ENCODE measurements at places on chromosomes 6 and 20. TPM values are rescaled to one million over a fixed set of nuclear protein-coding genes. Genes with fewer than 3 reads are reported as not detected.

GRCh38 chr6:165060720-165061119 lies 248.7 kb downstream of the C6orf118 start:
- H3K4me1 ChIP-seq = no peaks in the 10 kb centered on the region
- H3K27me3 ChIP-seq = no peaks in the 10 kb centered on the region
- DNase-seq = no peak
- H3K4me3 ChIP-seq = no peak overlapping the region
- no peaks in the 10 kb centered on the region for H3K36me3 ChIP-seq
- no peak overlapping the region for H3K27ac ChIP-seq

- H3K4me1 ChIP-seq = no peaks in the 10 kb centered on the region
- no peak overlapping the region for H3K4me3 ChIP-seq
- H3K36me3 ChIP-seq = no peaks in the 10 kb centered on the region
- no peak for DNase-seq
- H3K27ac ChIP-seq = no peak overlapping the region
Measured at GRCh38 chr6:49038294-49038822, 424.7 kb downstream of the MMUT start.

DNA sequence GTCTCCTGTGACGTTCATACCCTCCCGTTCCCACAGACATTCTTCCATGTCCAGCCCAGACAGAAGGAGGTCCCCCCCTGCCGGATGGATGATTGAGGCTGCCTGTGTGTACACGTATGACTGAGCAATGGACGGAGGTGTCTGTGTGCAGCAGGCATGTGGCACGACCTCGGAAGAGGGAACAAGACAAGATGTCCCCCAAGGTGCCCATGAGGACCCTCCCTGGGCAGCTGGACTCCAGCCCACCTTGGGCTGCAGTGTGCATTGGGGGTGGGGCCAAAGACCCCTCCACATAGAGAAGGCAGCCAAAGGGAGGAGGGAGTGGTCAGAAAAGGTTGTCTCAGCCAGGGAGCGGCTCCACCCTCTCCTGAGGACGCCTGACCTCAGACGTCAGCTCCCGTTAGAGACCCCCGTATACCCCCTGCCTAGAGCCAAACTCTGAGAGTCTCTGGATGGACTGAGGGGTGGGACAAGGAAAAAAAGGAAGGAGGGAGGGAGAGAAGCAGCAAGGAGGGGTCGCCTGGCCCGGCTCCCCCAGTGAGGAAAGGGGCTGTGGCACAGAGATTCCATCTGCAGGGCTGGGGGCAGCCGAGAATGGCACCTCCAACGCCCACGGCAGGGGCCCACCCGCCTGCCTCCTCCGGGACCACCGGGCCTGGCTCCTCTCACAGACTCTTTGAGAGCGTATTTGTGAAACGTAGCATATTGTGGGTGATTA lies 92.9 kb upstream of the BHLHE23 start:
- no peak for DNase-seq
- peaks cover 41% of the 10 kb centered on the region for H3K27me3 ChIP-seq
- no peaks in the 10 kb centered on the region for H3K36me3 ChIP-seq
- no peak overlapping the region for H3K27ac ChIP-seq
- H3K4me1 ChIP-seq = no peaks in the 10 kb centered on the region
- H3K4me3 ChIP-seq = peak overlapping the region; percentile 39

The TSPO2 gene
- total RNA-seq = not detected

- no peak overlapping the region for H3K27ac ChIP-seq
- no peaks in the 10 kb centered on the region for H3K4me1 ChIP-seq
- H3K4me3 ChIP-seq = no peak overlapping the region
- no peak for DNase-seq
- H3K27me3 ChIP-seq = no peaks in the 10 kb centered on the region
- no peaks in the 10 kb centered on the region for H3K36me3 ChIP-seq
Measured at GRCh38 chr20:24676978-24677370, 207.5 kb downstream of the SYNDIG1 start.

The CTAGE9 gene
- not detected for total RNA-seq
